ENCODE measurements at places on chromosomes 16 and 17. TPM values are rescaled to one million over a fixed set of nuclear protein-coding genes. Genes with fewer than 3 reads are reported as not detected.

The MMP28 gene
- total RNA-seq, result not detected

The NUDT7 gene
- 1.6 TPM for total RNA-seq

The NT5M gene
- total RNA-seq, result 4.1 TPM

The TNFSF13 gene
- total RNA-seq, result 11.1 TPM

The CACNG5 gene
- not detected for total RNA-seq

The GRAPL gene
- total RNA-seq, result 2.4 TPM

The C16orf46 gene
- not detected for total RNA-seq

The SEPTIN1 gene
- total RNA-seq, result 210 TPM

The WNK4 gene
- 0.13 TPM for total RNA-seq

The GPS1 gene
- 87.6 TPM for total RNA-seq
